Activated naive CD4-positive, alpha-beta T cell treated with anti-CD3 and anti-CD28 coated beads, Interleukin-2, amount 10 ng/mL, durations not matched to agents 7 days and 5 days (primary cell): ENCODE measurements at places on chromosomes 11 and 22.

DNA sequence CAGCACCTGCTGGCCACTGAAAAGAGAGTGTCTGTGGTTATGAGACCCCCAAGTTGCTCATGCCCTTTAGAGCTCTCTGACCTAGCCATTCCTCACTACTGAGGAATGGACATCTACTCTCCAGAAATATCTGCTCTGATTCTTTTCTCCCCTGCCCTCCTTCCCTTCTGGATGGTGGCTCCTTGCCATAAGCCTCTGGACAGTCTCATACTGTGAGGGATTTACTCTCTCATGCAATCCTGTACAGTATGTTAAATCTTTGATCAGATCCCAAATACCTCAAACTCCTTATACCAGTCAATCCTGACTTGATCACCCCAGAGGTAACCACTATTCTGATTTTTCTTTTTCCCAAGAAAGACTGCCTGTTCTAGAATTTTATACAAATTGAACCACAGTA is 80.7 kb downstream of the ARHGAP20 start:
- no peak for DNase-seq

GRCh38 chr11:65047581-65048422 is 6.8 kb downstream of the SAC3D1 start:
- DNase-seq: peak; percentile 57

DNA sequence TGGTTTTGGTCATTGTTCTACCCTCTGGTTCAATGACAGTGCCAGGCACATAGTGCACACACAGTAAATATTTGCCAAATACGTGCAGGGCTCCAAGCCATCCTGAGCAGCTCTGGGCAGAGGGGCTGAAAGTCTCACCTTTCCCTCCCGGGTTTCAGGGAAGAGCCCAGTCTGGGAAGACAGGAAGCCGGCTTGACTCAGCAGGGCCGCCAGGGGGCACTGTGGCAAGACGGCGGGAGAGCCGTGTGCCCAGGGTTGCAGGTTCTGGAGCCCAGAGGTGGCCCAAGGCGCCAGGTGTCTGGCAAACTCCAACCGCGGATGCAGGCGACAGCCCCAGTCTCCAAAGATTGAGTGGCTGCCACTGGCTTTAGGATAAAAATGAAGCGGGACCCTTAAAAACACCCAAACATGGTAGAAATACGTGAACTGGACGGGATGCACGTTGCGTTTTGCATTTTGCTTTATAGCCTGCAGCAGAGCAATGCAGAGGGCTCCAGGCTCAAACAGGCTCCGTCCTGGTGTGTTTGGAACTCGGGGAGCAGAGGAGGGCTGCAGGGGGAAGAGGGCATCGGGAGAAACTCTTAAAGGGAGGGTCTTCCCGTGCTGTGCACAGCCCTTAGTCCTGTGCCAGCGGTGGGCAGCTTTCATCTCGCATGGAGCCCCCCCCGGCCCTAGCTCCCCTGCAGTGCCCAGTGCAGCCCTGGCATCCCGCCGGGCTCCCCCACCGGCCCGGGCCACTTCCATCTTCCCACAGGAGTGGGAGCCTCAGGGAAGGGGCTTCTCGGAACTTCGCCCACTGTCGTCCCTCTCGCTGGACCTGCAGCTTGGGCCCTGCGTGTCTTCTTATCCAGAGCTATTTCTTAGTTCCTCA is 10.7 kb downstream of the KRTAP5-5 start:
- peak; percentile 39 for DNase-seq

GRCh38 chr11:13269775-13270174 is 7.8 kb upstream of the BMAL1 start:
- no peak for DNase-seq

DNA sequence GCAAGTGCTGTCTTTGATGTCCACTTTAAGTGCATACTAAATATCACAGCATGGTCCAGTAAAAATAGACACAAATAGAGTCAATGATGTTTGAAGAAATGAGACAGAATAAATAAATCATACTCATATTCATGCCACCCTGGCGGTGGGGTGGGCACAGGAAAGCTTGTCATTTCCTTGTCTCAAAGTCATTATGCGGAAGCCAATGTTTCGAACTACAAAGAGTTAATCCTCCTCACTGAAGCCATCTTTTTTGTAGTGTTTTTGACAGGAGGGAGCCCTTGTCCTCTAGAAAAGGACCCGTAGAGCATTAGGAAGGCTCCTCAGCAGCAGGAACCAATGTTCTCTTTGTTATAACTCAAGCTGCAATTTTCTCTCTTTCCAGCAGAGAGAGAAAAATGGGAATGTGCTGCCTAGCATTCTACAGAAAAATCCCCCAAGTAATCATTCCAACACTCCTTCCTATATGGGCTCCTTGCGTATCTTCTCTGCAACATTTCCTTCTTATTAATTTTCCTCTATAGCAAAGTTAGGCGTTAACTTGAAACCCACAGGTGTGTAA is 30.6 kb downstream of the SC5D start:
- no peak for DNase-seq

GRCh38 chr11:109062445-109062844 is 359.5 kb upstream of the C11orf87 start:
- DNase-seq: no peak

DNA sequence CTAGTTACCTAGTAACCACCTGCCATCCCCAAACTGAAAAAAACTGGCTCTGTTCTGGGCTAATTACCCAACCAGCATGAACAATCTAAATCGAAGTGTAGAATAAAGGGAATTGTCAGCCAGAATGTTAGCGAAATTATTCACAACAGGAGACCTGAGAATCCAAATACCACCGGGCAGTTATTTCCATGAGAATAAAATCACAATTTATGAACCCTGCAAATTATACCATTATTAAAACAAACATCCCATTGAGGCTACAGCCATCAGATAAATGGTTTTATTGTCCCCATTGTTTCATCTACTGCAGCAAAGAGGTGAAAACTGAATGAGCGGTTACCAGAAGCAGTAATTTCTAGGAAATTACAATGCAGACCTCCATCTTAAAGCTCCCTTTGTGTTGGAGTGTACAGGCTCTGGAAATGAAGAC is 21.7 kb downstream of the FAM168A start:
- no peak for DNase-seq

GRCh38 chr11:114618139-114618538 is 22.6 kb upstream of the NXPE4 start:
- no peak for DNase-seq

DNA sequence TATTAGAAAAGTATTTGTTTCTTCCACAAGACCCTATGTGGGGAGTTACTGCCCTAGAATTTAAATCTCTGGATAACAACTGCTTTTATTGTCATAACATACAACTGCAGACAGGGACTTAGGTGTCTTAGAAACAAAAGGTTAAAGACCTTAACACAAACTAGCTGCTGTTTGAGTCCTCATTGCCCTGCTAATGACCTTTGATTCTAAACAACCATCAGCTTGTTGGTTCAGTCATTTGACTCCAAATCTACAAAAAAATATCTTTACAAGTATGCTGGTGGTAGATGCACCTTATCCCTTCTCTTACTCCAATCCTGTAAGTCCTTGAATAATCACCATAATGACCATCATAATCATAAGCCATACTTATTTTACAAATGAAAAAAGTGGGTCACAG is 377.4 kb upstream of the PITPNB start:
- DNase-seq: no peak

DNA sequence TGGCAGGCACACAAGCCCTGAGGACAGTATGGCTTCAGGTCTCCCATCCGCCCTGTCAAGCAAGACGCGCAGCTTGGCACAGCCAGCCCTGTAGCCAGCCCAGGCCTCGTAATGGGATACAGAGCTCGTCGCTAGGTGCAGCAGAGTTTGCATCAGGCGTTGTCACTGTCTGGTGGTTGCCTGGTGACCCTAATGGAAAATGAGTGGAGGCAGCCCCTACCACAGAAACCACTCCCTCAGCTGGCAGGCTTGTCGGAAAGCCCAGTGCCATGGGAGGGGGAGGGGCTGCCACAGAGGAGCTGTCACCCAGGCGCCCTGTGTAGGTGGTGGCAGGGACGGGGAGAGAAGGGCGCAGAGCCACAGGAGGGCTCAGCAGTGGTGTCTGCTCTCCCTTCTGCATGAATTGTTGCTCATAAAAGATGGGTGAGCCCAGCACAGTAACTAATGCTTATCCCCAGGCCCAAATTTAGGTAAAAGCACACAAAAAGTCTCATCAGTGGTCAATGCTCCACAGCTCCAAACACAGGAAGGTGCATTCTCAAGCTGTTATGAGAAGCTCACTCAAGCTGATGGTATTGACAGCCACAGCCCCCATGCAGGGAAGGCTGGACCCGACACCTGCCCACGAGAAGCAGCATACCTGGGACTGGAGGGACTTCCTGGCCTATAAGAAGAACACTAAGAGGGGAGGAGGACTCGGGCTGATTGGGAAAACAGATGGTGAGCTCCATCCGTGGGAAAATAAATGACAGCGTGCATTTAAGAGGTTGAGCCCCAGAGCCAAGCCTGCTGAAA is 164.6 kb downstream of the ETS1 start:
- DNase-seq: peak; percentile 77

GRCh38 chr22:25839755-25840154 is 97.8 kb downstream of the MYO18B start:
- DNase-seq: no peak

DNA sequence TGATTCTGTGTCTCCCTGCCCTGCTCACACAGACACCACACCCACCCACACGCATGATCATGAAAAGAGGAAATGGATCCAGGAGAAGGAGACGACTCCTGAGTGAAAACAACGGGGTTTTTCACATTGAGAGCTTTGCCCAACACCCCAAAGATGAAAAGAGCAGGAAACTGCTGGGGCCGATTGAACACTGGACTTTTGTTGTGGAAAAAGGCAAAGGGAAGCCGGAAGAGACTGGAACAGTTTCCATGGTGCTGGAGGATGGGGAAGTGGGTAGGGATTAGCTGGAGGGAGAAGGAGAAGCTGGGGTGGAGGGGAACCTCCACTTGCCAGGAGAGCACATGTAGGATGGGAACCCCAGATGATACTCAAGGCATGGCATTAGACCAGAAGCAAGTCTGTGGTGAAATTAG is 5.2 kb upstream of the SLC43A3 start:
- no peak for DNase-seq

DNA sequence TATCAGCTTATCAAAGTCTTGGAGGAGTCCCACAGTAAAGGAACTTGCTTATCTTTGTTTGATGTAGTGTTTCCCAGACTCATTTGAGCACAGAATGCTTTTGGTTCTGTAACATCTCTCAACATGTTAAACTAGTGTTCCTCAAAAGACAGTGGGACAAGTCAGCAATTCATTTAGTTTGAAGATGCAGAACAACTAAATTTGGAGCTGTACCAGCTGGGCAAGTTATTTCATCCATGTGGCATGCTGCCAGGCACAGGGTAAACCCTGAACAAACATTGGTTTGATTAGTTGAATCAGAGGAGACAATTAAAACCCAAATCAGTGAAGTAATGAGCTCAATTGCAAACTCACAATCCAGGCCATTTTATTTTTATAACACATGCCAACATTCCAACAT is 141.2 kb downstream of the CSNK2A3 start:
- DNase-seq: no peak

DNA sequence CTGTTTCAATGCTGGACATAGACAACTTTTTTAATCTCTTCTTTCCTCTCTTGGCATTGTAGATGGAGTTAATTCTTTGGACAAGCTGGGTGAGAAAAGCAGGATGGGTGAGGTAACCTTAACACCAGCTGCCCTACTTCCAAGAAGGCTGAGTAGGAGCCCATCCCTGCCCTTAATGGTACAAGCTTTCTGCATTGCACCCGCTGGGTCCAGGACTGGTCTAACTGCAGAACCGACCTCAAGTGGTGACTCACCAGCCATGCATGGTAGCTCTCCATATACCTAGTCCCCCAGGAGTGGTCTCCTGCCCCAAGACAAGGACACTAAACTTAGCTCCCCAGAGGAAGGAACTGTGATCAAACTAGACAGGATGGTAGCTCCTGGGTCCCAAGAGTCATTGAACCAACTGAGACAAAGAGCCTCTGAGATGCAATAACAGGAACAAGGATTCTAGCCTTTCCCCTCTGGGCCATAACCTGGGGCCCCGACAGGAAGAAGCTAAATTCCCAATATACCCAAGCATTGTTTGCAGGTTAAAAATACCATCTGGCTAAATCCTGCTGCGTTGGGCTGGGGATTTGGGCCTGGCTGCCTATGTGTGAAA is 32.1 kb downstream of the RPL27A start:
- no peak for DNase-seq

- no peak for DNase-seq
Measured at GRCh38 chr11:117544130-117544800, 216.6 kb downstream of the CEP164 start.

GRCh38 chr22:48605856-48606481 is 1221.7 kb downstream of the BRD1 start:
- DNase-seq: no peak

DNA sequence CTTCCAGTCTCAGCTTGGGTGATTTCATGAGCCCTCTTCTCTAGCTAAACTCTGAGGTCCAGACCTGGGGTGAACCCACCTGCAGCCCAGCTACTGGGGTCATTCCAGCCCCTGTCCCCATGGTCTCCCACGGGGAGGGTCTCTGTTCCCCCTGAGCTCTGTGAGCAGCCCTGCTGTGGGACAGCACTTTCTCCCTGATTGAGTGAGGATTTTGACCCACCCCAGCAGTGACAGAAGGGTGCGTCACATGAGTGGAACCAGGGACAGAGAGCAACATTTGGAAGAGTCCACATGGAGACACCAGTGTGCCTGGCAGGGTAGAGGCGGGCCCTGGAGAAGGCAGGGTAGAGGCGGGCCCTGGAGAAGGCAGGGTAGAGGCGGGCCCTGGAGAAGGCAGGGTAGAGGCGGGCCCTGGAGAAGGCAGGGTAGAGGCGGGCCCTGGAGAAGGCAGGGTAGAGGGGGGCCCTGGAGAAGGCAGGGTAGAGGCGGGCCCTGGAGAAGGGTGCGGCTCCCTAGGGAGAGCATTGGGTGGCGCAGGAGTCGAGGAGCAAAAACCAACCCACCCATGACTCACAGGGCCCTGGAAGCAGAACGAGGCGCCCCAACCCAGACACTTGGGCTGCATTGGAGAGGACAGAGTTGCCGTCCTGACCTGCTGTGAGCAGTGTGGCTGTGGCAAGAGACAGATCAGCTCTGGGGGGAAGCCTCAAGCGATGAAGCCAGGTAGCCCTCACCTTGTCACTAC is 227.7 kb upstream of the B3GAT1 start:
- DNase-seq: no peak

DNA sequence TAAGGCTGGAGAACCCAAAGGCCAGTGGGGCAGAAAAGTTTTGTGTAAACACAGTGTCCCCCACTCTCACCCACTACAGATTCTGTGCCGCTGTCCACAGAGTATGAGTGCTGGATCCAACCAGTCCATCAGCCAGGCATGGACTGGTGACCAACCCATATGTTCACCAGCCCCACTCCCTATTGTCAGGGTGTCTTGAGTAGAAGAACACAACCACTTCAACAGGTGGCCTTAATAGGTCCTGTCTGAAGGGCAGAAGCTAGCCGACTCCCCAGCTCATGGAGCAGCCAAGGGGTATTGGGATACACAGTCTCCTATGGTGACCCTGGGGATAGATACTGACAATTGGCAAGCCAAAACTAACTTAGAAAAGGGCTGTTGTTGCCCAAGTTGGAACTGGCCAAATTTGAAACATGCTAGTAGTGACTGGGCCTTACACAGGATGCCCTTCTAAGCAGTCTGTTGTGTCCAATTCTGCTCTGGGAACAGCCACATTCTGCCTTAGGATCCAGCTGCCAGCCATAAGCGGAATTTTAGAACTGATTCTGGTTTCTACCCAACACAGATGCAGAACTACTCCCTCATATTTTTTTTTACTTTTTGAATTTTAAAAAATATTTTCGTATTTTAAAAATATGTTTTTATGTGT is 19.8 kb upstream of the PGM2L1 start:
- no peak for DNase-seq

GRCh38 chr11:26827567-26828081 is 105.8 kb upstream of the SLC5A12 start:
- no peak for DNase-seq

- no peak for DNase-seq
Measured at GRCh38 chr22:44364751-44365130, 52.0 kb upstream of the SHISAL1 start.
